ENCODE measurements at places on chromosomes 2 and 18.

GRCh38 chr18:75358928-75359327 lies 68.6 kb downstream of the SMIM21 start:
- no peak for DNase-seq

GRCh38 chr2:74858281-74858680 lies 24.4 kb downstream of the HK2 start:
- DNase-seq = no peak

DNA sequence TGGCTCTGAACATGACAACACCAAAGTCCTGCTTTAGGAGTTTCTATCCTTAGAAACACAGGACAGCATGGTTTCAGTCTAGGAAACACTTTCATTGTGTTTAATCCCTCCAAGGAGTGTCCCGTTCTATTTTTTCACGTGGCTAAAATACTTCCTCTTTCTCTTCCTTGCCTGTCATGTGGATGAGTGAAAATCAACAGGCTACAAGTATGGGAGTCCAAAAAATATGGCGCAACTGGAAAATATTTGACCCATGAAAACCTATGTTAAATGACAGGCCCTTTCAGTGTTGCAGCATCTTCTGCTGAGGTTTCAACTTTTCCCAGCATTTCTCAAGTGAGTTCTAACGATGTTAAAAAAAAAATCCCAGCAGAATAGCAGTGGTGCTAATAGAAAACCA lies 146.3 kb downstream of the LAMA3 start:
- no peak for DNase-seq

GRCh38 chr2:132677661-132678060 lies 7.7 kb upstream of the LYPD1 start:
- no peak for DNase-seq

- no peak for DNase-seq
Measured at GRCh38 chr18:56188529-56189275, 449.7 kb downstream of the TXNL1 start.

DNA sequence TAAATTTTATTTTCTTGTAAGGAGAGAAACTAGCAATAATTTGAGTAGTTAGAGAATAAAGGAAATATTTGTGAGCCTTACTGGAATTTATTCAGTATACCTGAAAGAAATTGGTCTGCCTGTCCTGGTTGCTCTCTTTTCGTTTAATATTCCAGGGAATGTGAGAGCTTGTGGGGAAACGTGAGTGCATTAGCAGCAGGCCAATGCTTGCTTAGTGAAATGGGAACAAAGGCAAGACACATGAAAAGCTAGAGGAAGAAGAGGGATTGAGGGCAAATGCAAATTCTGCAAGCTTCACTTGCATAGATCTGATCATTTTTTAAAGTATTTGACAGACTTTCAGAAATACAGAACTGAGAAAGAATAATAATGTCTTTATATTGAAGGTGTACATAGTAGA lies 111.0 kb downstream of the ERBB4 start:
- DNase-seq = no peak

DNA sequence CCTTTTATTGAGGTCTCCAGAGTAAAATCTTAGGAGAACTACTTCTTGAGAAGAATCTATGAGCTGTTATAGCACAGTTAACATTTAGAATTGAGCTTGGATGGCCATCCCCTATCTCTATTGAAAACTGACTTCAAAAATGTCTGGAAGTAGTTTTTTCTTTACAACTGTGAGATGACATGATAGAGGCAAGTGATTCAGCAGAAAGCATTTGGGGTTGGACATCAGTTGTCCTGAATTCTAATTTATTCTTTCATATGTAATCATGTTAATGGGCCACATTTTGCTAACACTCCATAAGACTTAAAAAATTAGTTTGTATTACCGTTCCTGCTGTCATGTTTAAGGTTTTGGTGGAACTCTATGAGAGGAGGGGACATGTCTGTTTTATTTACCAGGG lies 237.0 kb upstream of the SLC14A2 start:
- no peak for DNase-seq

DNA sequence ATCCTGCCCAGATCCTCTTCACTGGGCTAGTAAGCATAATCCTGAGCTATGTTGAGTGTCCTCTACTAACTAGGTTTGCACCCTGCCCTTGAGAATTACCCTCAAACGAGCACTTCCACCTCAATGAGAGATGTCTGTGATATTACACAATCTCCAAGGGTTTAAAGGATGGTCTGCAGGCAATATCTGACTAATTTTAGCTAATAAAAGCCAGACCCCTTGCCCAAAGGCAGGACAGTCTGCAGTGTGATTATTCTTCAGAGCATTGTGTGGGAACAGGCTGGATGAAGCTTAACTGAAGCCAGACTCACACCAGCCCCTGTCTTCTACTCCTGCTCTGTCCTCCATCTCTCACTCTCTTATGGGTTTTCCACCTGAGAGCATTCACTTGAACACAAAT lies 544.9 kb upstream of the DDX18 start:
- no peak for DNase-seq

GRCh38 chr2:238308177-238308576 lies 12.1 kb upstream of the TRAF3IP1 start:
- no peak for DNase-seq

DNA sequence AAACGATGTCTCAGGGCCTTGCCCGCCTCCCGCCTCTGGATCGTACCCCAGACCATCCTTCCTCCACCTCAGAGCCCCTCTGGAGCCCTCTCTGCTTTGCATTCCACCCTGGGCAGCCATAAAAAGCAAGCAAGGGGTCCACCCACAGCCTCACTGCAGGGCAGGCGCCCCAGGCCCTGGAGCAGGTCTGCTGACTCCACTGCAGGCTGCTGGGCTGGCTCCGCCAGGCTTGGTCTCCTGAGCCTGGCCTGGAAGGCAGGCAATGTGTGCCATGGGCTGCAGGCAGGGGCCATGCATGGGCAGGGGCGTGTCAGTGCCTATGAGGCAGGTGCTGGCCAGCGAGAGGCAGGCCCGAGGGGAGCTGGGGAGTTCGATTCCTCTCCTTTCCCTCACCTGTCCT lies 186.0 kb downstream of the ANKRD30B start:
- DNase-seq = no peak

- no peak for DNase-seq
Measured at GRCh38 chr2:109701362-109701761, 87.2 kb downstream of the SOWAHC start.

- DNase-seq = peak; percentile 81
Measured at GRCh38 chr2:152762202-152762601, 43.8 kb downstream of the ARL6IP6 start.

DNA sequence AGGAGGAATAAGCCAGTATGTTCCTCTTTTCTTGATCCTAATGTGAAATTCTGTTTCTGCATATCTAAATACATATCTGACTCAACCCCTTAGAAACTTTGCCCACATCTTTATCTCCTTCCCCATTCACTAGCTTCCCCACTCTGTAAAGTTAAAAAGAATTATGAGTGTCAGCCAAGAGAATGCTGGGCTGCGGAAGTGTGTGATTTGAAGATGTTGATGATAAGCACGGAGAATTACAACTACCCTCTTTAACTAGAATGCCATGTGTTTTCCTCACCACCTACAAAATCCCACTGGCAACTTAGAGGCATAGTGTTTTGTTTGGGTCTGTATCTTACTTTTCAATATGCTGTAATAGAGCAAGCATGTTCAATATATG lies 490.4 kb upstream of the FANCL start:
- DNase-seq = no peak

DNA sequence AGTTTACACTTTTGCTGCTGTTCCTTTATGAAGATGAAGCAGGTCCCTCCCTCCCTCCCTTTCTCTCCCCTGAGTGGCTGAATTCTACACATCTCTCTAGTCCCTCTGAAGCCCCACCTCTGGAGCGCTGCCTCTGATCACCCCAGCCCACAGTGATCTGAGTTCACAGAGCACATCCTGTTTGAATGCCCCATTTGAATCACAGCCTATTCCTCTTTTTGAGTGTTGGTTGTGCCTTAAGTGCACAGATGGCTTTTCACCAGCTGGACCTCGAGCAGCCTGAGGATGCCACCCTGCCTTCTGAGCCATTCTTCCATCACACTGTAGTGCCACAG lies 87.1 kb downstream of the ITGB1BP1 start:
- no peak for DNase-seq

DNA sequence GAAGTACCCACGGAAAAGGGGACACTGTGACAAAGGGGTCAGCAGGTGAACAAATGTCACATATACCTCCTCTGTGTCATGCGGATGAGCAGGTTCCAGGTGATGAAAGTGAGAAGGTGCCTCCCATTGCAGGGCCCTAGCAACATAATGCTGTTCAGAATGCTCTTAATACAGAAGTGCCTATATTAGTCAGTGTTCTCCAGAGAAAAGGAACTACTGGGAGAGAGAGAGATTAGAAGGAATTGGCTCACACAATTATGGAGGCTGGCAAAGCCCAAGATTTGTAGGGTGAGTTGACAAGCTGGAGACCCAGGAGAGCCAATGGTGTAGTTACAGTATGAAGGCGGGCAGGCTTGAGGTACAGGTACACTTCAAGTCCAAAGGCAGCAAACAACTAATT lies 98.1 kb upstream of the CDC42EP3 start:
- no peak for DNase-seq

DNA sequence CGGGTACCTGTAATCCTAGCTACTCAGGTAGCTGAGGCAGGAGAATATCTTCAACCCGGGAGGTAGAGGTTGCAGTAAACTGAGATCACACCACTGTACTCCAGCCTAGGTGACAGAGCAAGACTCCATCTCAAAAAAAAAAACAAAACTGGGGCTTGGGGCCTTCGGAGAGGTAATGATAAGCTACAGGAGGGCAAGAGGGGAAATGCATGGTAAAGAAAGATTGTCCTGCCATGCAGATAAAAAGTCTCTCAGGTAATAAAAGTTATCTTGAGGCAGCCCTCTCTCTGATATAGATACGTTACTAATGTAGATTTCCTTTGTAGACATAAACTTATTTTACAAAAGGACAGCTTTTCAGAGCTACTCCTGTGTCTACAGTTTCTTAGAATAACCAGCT lies 3.7 kb upstream of the RAB1A start:
- no peak for DNase-seq

- DNase-seq = no peak
Measured at GRCh38 chr2:149782572-149782971, 195.0 kb upstream of the MMADHC start.

GRCh38 chr2:47152803-47153202 lies 2.3 kb downstream of the STPG4 start:
- DNase-seq = no peak

GRCh38 chr2:107132070-107132469 lies 246.1 kb upstream of the ST6GAL2 start:
- DNase-seq = no peak

GRCh38 chr18:79527656-79528315 lies 132.1 kb downstream of the NFATC1 start:
- no peak for DNase-seq

DNA sequence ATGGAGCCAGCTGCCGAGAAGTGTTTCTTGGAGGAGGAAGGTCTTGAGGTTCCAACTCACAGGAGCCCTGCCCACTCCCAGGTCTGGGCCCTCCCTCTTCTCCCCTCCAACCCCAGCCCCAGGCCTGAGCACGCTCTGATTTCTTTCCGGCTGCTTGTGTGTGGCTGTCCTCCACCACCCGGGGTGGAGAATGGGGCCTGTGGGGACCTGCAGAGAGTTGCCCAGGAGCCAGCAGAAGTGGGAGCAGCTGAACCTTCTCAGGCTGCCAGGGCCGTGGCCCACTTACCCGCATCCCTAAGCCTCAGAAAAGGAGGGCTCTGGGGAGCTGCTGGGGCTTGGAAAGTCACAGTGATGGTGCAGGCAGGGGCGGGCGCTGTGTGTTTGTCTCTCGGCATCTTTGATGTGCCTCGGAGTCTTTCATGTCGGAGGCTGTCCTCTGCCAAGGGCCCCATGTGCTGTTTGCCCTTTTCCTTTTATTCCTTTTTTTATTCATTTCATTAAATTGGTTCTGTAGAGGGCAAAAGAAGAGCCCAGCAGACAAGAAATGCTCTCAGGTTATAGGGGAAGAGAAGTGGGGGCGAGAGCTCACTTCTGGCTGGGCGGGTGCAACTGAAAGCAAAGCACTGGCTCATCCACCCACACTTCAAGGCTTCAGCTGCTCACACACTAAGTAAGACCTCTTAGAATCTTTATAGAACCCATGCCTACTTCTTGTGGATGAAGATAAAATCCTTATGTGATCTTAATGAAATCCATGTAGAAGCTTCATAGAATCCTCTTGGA lies 52.5 kb downstream of the SDC1 start:
- no peak for DNase-seq

- no peak for DNase-seq
Measured at GRCh38 chr18:7568426-7568825, 1.3 kb downstream of the PTPRM start.

- DNase-seq = no peak
Measured at GRCh38 chr18:62957885-62958472, 242.6 kb downstream of the PHLPP1 start.

GRCh38 chr2:44071454-44072046 lies 75.8 kb upstream of the LRPPRC start:
- DNase-seq = no peak

- no peak for DNase-seq
Measured at GRCh38 chr18:6683112-6683876, 46.2 kb upstream of the ARHGAP28 start.

DNA sequence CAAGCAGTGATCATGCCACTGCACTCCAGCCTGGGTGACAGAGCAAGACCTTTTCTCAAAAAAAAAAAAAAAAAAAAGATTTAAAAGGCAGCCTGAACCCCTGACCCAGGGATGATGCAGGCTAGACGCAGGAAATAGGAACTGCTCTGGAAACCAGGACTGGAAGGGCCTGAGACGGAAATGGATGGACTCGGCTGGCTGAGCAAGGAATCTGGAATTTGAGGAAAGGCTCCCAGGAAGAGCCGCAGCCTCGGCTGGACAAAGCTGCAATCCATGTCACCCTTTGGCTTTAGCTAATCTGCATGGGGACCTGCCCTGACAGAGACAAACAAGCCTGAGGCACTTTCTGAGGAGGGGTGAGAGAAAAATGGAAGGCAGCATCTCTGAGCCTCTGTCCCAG lies 55.0 kb upstream of the DAPL1 start:
- no peak for DNase-seq

DNA sequence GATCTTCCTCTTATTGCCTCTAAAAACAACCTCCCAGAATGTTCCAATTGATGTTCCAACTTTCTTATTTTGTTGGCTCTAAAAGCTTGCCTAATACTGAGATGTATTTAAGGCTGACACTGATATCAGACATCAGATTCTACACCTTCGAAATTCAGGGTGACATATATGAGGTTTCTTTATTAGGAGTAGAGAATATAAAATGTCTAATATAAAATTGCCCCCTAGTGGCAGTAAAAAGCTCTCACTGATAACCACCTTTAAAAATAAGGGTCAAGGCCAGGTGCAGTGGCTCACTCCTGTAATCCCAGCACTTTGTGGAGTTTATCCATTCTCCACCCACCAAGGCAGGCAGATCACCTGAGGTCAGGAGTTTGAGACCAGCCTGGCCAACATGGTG lies 789.7 kb upstream of the SLC39A10 start:
- DNase-seq = no peak

GRCh38 chr2:74915743-74916142 lies 42.7 kb upstream of the POLE4 start:
- no peak for DNase-seq

GRCh38 chr2:150548527-150548926 lies 61.1 kb upstream of the RND3 start:
- DNase-seq = no peak

GRCh38 chr2:212480447-212480846 lies 58.2 kb downstream of the ERBB4 start:
- DNase-seq = no peak

GRCh38 chr18:49814147-49814499 lies 790 bp upstream of the ACAA2 start:
- DNase-seq = peak; percentile 24

- DNase-seq = no peak
Measured at GRCh38 chr2:208253600-208254117, 1.2 kb downstream of the IDH1 start.

- peak; percentile 24 for DNase-seq
Measured at GRCh38 chr2:173355132-173355865, 627 bp downstream of the CDCA7 start.

GRCh38 chr2:146544701-146545100 lies 1300.1 kb upstream of the ACVR2A start:
- no peak for DNase-seq
